ENCODE measurements at places on chromosomes 1 and 21. TPM values are rescaled to one million over a fixed set of nuclear protein-coding genes. Genes with fewer than 3 reads are reported as not detected.

Gene SLAMF7
- not detected for total RNA-seq

Gene KLHL21
- 79.0 TPM for total RNA-seq

Gene TSPEAR
- not detected for total RNA-seq

Gene KIFAP3
- total RNA-seq, result 27.2 TPM

Gene PTPN22
- total RNA-seq, result 0.37 TPM

Gene LRRC39
- total RNA-seq, result 0.37 TPM

Gene CD48
- not detected for total RNA-seq

Gene GSTM1
- 13.7 TPM for total RNA-seq

Gene IFI16
- 115 TPM for total RNA-seq

Gene TIAM1
- 18.4 TPM for total RNA-seq

Gene SYNC
- 23.9 TPM for total RNA-seq

Gene PCAT6
- not detected for total RNA-seq

Measured in subcutaneous preadipocyte (primary cell).